ENCODE measurements at places on chromosomes 6 and 20.

DNA sequence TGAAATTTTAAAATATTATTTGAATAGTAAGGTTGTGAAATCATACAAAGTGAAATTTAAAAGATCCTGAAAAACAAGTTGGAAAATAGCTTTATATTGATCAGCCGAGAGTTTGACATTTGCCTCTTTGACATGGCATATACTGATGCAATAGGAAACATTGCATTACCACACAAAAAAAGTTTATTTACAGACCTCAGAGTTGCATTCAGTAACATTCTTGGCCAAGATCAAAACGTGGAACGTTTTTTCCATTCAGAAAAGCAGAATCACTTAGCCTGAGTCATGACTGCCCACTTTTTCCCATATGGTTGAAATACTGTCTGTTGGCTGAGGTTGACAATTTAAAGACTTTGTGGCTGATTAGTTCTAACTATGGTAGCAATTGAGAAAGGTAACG, 55.1 kb upstream of the BACH2 start:
- no peak for DNase-seq

- no peak for DNase-seq
Measured at GRCh38 chr6:73157870-73158269, 67.4 kb downstream of the KHDC1L start.

GRCh38 chr6:14328163-14328562, 210.6 kb downstream of the CD83 start:
- DNase-seq = no peak

DNA sequence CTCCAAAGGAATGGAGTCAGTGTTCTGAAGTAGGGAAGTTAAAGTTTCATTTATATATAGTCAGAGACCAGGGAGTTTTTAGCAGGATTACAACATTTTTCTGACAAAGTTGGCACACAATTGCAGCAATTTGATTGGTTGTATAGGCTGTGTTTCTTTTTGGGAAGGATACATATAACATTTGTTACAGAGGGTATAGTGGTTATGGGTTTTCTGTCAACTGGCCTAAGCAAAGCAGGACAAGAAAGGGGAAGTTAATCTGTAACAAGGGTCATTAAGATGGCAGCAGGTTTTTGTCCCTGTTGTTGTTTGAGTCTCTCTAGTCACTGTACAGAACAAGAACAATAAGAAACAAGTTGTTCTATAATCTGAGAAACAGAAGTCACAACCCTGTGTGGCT, 41.4 kb downstream of the TPD52L1 start:
- no peak for DNase-seq

GRCh38 chr20:2065099-2065498, 36.5 kb upstream of the STK35 start:
- no peak for DNase-seq

GRCh38 chr20:10652185-10652584, 21.6 kb downstream of the JAG1 start:
- DNase-seq = no peak

GRCh38 chr6:2542101-2542857, 208.4 kb downstream of the MYLK4 start:
- DNase-seq = no peak

DNA sequence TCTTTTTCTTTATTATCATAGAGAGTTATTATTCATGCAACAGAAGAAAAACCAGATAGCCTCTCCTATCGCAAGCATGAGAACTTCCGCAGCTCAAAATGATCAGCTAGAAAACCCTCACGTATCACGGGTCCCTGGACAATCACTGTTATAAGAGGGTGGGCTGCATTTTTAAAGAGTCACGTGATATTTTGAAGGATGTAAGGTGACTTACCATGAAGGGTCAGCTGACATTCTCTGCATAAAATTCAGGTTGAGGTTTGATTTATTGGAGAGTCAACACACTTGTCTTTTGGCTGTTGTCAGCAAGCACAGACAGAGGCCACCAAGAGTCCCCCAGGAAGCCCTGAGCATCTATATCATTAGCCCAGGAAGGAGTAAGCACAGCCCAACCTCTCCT, 39.5 kb downstream of the ID4 start:
- no peak for DNase-seq

GRCh38 chr6:147935656-147936055, 407.0 kb upstream of the SASH1 start:
- DNase-seq = no peak

DNA sequence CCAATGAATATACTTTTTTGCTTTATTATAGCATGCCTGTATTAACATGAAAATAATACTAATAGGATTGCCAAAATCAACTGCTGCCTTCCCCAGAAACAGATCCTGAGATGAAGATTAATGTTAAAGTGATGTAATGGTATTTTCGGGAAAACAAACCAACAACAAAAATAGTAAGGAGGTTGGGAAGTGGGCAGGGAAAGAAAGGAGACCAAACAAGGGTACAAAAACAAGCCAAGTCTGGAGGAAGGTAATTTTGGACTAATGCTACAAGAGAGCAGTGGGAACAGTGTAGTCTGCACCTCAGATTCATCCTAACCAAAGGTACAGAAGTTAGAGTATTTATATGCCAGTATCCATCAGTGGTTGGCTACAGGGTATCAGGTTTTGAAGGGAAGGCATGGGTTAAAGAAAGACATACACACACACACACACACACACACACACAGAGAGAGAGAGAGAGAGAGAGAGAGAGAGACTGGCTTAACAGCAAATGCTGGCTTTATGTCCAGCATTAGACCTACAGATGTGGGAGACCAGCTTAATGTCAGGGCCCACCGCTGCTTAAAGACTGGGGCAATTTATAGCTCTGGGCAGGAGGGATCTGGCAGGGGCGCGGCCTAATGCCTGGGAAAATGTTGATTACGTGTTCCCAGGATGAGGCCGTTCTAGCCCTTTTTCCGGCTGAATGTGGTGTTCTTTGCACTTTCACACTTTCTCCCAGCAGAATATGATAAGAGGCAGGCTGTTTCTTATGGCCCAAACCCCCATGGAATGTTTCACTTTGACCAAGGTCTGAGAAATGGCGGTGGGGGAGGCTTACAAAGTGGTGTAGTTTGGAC, 3.8 kb upstream of the SLC17A1 start:
- no peak for DNase-seq

GRCh38 chr6:34657307-34657978, 39.1 kb downstream of the ILRUN start:
- DNase-seq = no peak

DNA sequence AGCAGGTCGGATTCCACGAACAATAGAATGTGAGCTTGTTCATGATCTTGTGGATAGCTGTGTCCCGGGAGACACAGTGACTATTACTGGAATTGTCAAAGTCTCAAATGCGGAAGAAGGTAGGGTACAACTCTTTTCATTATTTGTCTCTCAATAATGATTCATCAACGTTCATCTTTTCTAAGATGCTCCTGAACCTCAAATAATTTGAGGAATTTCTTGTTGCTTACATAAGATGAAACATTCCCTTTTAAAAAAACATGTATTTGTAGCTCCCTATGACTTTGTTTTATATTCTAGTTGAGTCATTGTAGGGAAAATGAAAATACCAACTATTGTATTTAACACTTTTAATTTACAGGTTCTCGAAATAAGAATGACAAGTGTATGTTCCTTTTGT, 17.0 kb downstream of the MCM8 start:
- no peak for DNase-seq

DNA sequence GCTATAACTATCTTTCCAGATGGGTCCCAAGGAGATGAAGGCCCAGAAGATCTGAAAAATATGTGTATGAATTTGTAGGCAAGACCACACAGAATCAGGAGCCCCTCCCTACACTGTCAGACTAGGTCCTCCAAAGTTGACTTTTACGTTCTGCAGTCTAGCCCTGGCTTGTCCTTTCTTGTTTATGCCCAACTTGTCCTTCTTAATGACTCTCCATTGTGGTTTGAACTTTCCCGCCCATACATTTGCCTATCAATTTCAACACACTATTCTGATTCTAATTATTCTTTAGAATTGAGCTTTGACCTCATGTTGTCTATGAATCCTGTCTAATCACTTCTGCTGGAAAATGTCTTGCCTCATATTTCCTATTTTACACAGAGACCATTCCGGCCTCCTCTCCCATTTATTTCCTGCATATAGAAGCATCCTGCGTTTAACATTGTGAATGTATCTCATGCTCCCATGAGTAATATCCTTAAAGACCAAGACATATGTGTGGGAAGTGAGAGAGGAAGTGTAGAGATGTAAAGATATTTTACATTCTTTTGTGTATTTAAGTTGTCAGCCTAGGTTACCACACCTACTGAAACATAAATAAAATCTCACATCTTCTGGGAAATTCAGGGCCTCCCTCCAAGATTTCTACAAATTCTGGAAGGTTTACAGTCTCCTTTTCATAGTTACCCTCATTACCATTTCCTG, 348.3 kb downstream of the BCKDHB start:
- DNase-seq = no peak

- DNase-seq = no peak
Measured at GRCh38 chr20:10524034-10524476, 89.0 kb downstream of the SLX4IP start.

GRCh38 chr6:76697585-76697984, 625.1 kb upstream of the IMPG1 start:
- no peak for DNase-seq

DNA sequence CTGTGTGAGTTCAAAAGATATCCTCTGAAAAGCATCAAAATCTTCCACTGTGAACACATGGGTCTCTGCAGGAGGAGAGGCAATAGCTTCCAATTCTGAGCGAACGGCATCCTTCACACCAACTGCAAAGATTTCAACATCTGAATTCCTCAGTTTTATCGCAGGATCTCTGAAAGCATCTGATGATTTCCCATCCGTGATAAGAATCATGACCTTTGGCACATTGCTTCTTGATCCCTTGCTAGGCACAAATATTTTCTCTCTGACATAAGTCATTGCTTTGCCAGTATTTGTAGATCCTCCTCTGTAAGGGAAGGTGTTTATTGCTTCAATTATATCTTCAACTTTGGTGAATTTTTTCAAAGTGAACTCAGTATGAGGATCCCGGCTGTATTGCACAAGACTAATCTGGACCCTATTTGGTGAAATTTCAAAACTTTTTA, 22.7 kb downstream of the COL12A1 start:
- DNase-seq = no peak

- no peak for DNase-seq
Measured at GRCh38 chr6:39021041-39021440, 27.5 kb upstream of the GLP1R start.

DNA sequence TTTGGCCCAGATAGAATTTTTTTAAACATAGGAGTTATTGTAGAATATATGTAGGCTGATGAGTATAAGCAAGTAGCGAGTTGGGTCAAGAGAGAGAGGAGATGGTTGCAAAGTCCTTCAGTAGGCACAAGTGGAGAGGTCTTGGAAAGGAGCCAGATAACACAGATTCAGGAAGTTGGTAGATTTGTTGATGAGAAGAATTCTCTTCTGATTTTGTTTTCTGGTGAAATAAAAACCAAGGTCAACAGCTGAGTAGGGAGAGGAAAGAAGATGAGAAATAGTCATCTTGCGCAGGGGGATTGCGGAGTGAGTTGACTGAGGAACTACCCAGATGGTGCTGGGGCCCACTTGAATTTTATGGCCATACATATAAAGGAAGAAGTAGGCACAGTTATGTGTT, 17.4 kb upstream of the CD83 start:
- DNase-seq = no peak

DNA sequence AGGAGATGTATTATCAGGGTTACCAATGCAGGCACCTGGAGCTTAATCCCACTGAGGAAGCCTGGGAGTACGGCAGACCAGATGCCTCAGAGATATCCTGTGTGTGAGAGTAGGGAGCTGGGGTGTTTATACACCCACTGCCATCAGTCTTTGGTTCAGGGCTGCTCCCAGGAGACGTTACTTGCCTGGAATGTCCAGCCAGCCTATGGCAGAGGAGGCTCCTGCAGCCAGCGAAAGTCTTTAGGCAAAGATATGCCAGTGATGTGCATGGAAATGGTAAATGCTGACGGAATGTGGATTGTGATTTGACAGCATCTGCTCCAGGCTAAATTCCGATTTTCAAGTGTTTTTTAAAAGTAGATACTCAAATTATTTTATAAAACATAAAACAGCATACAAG, 282.0 kb downstream of the BTBD3 start:
- DNase-seq = no peak

DNA sequence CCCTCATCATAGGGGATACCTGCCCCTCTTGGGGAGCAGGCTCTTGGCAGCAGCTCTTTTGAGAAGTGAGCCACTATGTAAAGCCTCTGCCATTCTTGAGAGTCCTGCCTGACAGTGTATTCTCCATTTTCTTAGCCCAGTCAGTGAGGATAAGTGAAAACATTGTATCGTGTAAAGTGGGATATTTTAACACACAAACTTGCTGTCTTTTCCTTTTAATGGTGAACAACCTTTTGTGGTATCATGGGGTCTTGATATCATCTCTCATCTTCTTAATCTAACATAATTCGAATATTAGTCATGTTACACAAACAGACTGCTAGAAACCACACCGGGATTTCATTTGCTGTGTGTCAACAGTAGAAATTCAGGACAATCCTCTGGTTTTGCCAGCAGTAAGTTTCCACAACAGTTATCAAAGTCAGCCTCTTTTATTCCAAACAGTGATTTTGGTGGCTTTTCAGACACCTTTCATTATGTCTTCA, 136.2 kb downstream of the HIVEP1 start:
- DNase-seq = no peak

GRCh38 chr20:10329387-10330005, 104.5 kb downstream of the MKKS start:
- no peak for DNase-seq

GRCh38 chr20:6770786-6771100, 3.3 kb downstream of the BMP2 start:
- no peak for DNase-seq

GRCh38 chr6:160029525-160029924, 60.6 kb downstream of the IGF2R start:
- no peak for DNase-seq

GRCh38 chr20:57250607-57251343, 15.7 kb downstream of the BMP7 start:
- no peak for DNase-seq

- no peak for DNase-seq
Measured at GRCh38 chr6:139370999-139371345, 3.5 kb downstream of the CITED2 start.

DNA sequence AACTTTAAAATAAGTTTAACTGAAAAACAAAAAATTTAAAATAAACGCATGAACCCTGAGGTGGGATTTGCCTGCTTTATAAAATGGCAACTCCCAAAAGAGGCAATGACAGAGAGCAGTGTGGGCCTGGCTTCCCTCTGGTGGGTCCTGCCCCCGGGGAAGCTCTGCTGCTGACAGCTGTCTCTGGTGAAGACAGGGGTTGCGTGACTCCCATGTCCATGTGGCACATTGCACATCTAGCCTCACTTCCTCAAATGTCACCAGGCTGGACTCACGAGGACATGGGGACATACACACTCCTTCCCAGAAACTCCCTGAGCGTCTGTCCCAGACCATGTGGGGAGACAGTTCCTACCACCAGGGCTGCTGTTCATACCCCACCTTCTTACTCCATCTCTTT, 66.2 kb downstream of the ABHD12 start:
- no peak for DNase-seq

- no peak for DNase-seq
Measured at GRCh38 chr6:96276856-96277255, 244.8 kb upstream of the UFL1 start.

Data from stimulated activated CD8-positive, alpha-beta memory T cell treated with anti-CD3 and anti-CD28 coated beads, Interleukin-15, amount 100 ng/mL, for 48 hours (primary cell).